RPMI7951 (cell line): ENCODE measurements at places on chromosomes 11 and 22.
A peak's percentile ranks its signal among the peaks of the same experiment; 100 is the strongest.

GRCh38 chr11:36407356-36407755 lies 102.7 kb downstream of the TRAF6 start:
- no peak for DNase-seq

DNA sequence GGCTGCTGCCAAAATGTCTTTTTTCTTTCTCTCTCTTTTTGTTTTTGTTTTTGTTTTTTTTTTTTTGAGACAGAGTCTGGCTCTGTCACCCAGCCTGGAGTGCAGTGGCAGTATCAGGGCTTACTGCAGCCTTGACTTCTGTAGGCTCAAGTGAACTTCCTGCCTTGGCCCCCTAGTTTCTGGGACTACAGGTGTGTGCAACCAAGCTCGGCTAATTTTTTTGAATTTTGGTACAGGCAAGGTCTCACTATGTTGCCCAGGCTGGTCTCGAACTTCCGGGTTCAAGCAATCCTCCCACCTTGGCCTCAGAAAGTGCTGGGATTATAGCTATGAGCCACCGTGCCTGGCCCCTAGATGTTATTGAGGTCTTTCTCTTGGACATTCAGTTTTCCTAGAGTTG lies 2.2 kb upstream of the DDX10 start:
- DNase-seq = no peak

- no peak for DNase-seq
These were observed 8.6 kb upstream of the TRIM29 start for GRCh38 chr11:120146413-120147093.

DNA sequence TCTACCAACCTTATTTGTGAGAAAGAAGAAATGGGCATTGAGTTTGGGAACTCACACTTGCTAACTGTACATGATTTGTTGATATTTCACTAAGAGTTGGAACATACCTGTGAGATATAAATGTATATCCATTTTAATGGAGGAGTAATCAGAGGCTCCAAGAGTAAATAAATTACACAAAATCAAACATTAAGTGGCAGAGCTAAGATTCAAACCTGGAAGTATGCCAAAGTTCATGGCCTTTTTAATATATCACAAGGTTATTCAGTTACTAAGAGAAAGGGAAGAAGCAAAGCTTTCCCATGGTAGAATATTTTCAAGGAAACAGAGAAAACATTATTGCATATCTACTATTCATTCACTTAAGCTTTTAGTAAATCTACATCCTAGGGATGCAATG lies 1641.1 kb downstream of the FAM181B start:
- DNase-seq = no peak

DNA sequence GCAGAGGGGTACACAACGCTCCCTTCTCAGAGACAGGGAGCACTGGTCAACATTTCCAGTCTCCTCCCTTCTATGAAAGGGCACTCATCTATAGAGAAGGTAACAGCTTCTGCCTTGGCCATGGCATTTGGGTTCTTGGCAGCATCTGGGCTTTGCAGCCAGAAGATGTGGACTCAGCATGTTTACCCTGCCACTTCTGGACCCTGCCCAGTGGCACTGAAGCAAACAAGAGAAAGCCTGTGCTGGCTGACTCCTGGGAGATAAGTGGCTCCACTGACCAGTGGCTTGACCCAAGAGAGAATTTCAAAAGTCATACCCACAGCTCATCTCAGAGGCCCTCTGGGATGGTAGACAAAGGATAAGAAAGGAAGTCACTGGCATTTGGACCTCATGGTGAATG lies 8.0 kb downstream of the CSNK2A3 start:
- DNase-seq = no peak

GRCh38 chr11:133811850-133812685 lies 33.2 kb downstream of the SPATA19 start:
- DNase-seq = no peak

DNA sequence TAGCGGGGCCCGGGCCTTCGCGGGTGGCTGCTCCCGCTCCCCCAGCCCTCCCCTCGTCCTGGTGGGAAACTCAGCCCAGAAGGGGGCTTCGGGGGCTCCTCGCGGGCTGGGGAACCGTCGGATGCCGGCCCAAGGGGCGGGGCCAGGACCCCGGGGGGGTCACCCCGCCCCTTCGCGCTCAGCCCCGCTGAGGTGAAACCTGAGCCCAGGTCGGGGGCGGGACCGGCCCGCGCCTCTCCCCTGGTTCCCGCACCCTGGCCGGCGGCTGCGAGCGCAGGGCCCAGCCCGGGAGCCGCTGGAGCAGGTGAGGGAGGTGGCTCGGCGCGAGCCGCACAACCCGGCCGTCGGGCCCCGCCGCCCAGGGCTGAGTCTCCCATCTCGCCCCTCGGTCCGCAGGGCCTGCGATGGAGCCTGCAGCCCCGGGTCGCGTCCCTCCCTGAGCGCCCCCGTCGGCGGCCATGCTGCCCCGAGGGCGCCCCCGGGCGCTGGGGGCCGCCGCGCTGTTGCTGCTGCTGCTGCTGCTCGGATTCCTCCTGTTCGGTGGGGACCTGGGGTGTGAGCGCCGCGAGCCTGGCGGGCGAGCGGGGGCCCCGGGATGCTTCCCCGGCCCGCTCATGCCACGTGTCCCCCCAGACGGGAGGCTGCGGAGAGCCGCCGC lies at the start of gene LARGE2:
LARGE2 (plus strand) TSS at position 232 of the 658 bp plus-strand sequence; CDS start at position 459, 227 bp downstream.
- DNase-seq = no peak

- no peak for DNase-seq
These were observed 548.3 kb downstream of the MIAT start for GRCh38 chr22:27205492-27206373.

- DNase-seq = no peak
These were observed 115.8 kb downstream of the METTL15 start for GRCh38 chr11:28223994-28224393.

DNA sequence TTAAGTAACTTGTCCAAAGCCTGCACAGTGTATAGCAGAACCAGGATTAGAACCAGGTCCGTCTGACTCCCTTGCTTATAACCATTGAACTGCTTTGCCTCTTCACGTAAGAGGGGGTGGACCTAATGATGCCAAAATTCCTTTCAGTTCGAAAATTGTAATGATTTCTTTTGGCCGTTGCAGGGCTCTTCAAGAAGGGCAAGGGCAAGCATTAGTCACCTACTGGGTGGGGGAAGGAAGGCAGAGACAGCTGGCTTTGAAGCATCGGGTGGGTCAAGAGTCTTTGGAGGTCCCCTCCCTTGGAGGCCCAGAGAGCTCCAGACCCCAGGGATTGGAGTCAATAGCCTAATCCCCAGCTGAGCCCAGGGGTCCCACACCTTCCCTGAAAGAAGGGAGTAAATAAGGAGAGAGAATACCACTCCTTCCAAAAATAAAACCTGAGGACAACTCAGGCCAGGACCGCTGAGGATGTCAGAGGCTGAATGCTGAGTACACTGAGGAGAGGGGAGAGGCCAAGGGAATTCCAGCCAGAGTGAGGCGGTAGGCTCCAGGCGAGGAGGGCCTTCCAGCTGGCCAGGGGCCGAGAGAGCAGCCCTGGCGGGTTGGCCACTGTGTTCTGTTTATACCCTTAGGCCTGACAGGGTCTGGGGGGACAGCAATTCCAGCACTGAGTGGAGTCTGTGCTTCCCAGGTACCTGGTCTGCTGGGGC lies 14.1 kb downstream of the CREB3L1 start:
- DNase-seq = peak; percentile 78

DNA sequence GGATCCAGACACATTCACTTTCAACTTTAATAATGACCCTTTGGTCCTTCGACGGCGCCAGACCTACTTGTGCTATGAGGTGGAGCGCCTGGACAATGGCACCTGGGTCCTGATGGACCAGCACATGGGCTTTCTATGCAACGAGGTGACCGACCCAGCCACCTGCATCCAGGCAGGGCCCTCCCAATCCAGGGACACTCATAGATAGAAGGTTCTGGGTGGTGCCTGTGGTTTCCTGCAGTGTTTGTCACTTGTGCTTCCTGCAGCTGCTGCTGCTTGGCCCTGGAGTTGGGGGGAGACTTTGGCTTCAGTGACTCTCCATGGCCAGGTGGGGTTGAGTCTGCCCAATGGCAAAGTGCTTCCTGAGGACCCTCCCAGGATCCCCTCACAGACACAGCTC lies 7.3 kb downstream of the APOBEC3B start:
- no peak for DNase-seq

- DNase-seq = no peak
These were observed 63.0 kb downstream of the TNRC6B start for GRCh38 chr22:40240686-40241085.

DNA sequence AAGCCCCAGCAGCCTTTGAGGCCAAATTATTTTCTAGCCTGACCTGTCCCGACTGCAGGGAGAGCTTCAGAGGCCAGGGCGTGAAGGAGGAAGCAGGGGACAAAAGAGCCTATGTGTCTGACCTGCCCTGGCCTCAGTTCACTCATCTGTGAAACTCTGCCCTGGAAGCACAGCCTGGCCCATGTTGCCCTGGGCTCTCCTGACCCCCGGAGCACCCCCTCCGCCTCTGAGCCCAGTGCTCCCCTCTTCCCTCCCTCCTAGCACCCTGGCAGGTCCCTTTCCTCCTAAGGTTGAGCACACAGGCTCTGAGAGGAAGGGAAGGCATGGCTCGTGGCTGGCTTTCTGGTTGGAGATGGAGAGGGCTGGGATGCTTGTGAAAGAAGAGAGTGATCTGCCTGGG lies 3.4 kb upstream of the A4GALT start:
- DNase-seq = no peak

DNA sequence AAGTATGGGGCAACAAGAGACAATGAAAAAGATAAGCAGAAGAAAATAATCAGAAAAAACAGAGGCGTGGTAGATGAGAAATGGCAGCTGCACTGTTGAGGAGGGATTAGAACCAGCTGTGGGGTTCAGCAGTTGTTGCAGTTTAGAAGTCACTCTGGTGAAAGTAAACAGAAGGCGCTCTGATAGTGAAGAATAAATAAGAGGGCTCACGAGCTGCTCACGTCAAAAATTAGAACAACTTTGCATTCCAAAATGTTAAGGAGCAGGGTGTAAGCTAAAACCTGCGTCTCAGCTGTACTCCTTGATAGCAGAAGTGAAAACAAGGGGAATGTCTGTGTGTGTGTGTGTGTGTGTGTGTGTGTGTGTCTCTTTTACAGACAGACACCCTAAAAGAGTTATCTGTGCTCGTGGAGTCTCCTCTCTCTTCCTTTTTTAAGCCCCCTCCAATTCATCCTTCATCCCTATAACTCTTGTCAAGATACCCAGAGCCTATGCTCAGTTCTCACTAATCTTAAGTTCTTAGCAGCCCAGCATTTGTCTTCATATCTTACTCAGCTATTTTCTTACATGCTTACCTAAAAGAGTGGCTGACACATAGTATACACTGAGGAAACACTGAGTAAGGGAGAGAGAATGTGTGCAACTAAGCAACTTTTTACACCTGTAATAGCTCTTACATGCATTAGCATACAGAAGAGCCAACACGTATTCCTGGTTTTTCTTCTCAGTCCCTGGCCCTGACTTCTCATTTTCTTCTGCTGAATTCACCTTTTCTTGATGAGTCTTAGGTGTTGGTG lies 8.9 kb downstream of the TTC17 start:
- DNase-seq = no peak

- DNase-seq = no peak
These were observed 16.0 kb upstream of the KCNQ1OT1 start for GRCh38 chr11:2715716-2716350.

GRCh38 chr11:128182844-128183243 lies 404.5 kb downstream of the ETS1 start:
- DNase-seq = no peak

- peak; percentile 25 for DNase-seq
These were observed 930.4 kb downstream of the OPCML start for GRCh38 chr11:132601875-132602274.

GRCh38 chr11:34830035-34830434 lies 86.1 kb downstream of the APIP start:
- no peak for DNase-seq

- DNase-seq = no peak
These were observed 3.2 kb upstream of the PCF11 start for GRCh38 chr11:83153764-83154163.

- no peak for DNase-seq
These were observed 655.0 kb downstream of the METTL15 start for GRCh38 chr11:28763151-28763550.

GRCh38 chr22:22823131-22823810 lies 64.3 kb upstream of the IGLL5 start:
- DNase-seq = no peak

GRCh38 chr22:39773976-39774539 lies 119.5 kb downstream of the ENTHD1 start:
- DNase-seq = peak; percentile 7

DNA sequence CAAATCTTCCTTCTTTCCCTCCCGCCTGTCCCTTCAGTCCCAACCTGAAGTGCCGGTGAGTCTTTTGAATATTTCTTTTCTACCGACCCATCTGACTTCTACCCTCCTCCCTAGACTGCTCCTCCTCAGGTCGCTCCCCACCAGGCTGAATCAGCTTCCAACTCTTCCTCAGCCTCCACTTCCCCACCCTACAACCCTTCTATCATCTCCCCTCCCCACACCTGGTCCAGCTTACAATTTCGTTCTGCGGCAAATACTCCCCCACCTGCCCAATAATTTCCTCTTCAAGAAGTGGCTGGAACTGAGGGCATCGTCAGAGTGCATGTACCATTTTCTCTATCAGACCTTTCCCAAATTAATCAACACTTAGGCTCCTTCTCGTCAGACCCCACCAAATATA lies 2.5 kb upstream of the NDUFC2 start:
- no peak for DNase-seq

DNA sequence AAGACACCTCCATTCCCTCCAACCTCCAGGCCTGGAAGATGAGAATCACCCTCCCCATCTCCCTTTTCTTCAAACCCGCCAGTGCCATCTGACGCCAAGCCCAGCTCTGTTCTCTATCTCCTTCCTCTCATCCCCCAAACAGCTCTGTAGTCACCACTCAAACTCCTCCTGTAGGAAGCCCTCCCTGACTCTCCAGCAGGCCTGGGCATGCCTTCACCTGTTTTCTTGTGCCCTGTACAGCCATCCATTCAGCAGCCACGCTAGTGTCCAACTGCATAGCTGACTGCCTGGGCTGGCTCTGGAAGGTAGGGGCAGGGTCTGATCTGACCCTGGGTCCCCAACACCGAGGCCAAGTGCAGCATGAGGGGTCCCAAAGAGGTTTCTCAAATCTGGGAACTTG lies 25.0 kb downstream of the GDPD5 start:
- no peak for DNase-seq

GRCh38 chr11:71447791-71448256 lies 369 bp downstream of the DHCR7 start:
- DNase-seq = peak; percentile 17

DNA sequence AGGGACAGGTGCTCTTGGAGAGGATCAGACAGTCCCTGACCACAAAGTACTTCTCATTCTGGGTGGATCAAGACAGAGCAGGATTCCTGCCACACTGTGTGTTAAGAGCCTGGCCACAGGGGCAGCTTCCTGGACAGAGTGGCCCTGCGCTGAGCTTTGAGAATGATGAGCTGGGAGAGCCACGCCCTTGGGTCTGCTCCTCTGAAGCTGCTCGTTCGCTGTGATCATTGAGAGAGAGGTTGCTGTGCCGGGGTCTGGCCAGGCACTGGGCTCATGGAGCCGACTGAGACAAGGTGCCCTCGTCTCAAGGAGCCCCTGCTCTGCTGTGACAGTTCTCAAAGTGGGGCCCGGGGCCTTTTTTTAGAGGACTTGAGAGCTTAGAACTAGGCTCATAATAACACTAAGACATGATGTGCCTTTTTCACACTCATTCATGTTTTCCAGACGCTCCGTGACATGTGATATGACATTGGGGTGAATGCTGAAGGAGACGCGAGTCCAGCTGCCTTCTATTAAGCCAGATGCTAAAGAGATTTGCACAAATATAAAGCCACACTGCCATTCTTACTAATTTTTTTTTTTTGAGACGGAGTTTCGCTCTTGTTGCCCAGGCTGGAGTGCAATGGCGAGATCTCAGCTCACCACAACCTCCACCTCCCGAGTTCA lies 1.6 kb upstream of the MFRP start:
- DNase-seq = no peak

GRCh38 chr11:46373787-46374740 lies 7.4 kb upstream of the MDK start:
- DNase-seq = no peak
